ENCODE measurements at places on chromosomes 2 and 18.

DNA sequence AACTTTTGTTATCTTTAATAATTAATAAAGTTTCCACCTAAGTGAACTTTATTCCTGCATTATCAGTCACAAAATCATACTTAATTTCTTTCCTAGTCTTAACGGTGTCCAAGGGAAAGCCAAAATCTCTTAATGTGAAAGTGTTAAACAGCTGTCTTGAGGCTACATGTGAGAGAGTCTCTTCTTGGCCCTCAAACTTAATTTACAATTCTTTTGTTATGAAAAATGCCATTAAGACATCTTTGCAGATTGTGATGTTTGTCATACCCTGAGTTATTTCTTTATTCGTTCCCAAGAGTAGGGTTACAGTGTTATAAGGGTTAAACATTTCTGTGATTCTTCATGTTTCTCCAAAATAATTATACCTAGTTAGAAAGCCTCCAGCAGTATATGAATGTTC lies 64.6 kb downstream of the ANKRD12 start:
- no peak for DNase-seq

DNA sequence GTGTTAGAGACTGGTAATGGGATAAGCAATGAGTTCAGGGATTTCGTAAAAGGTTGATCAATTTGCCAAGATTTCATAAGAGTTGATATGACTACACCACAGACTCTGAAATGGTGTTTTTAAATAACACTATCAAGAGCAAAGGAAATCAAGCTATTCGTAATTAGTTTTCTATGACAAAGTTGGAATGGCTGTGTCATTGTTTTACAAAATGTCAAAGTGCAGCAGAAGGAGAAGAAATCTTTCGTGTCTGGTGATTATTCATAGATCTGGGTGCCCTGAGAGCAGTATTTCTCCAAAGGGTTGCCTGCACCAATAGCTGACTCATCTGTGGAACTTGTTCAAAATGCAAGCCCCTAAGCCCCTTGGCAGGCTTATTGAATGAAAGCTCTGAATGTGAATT lies 70.1 kb downstream of the NABP1 start:
- DNase-seq = no peak

GRCh38 chr2:202782940-202783558 lies 88.5 kb downstream of the ICA1L start:
- DNase-seq = no peak

DNA sequence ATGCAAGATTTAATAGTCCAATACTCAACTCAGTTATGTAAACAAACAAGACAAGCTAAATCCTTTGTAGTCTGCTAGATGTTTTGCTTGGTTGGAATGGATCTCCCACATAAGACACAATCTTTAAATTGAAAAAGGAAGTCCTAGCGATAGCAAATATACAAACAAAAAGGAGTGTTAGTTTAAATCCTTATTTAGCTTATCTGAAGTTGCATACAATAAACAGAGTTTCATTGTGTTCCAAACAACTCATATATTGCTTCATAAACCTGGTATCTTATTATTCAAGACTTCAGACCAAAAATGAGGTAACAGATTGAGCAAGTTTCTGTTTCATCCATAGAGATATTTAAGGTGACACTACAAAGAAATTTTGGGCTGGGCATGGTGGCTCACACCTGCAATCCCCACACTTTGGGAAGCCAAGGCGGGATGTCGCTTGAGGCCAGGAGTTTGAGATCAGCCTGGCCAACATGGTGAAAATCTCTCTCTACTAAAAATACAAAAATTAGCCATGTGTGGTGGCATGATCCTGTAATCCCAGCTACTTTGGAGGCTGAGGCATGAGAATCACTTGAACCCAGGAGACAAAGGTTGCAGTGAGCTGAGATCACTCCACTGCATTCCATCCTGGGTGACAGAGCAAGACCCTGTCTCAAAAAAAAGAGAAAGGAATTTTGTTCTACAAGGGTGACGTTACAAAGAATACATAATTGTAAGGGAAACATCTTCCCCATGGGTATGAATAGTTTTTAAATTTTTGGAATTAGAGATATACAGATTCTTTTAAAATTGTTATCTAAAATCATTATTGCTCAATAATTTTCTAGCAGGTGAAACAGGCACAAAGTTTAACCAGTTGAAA lies 150.5 kb upstream of the L3MBTL4 start:
- no peak for DNase-seq

- DNase-seq = no peak
Measured at GRCh38 chr2:160602073-160602472, 108.5 kb upstream of the RBMS1 start.

GRCh38 chr2:86225581-86225980 lies 26.3 kb downstream of the MRPL35 start:
- DNase-seq = peak; percentile 71

GRCh38 chr2:119744335-119744939 lies 15.3 kb upstream of the PTPN4 start:
- no peak for DNase-seq

- DNase-seq = no peak
Measured at GRCh38 chr18:79394534-79395307, 1.0 kb upstream of the NFATC1 start.

DNA sequence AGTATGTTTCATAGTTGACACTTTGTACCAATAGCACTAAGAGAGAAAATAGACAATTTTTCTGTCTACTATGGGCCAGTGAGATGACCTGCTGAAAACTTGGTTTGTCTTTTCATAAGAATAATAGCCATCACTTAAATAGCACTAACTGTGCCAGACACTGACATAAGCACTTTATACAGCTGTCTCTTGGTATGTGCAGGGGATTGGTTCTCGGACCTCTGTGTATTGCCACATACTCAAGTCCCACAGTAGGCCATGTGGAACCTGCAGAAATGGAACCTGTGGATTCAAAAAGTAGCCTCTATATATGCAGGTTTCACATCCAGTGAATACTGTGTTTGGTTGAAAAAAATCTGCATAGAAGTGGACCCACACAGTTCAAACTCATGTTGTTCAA lies 126.7 kb downstream of the XRCC5 start:
- no peak for DNase-seq

GRCh38 chr2:60992985-60993392 lies 24.5 kb upstream of the PEX13 start:
- DNase-seq = peak; percentile 24

GRCh38 chr18:69887256-69887655 lies 60.4 kb downstream of the CD226 start:
- DNase-seq = no peak

DNA sequence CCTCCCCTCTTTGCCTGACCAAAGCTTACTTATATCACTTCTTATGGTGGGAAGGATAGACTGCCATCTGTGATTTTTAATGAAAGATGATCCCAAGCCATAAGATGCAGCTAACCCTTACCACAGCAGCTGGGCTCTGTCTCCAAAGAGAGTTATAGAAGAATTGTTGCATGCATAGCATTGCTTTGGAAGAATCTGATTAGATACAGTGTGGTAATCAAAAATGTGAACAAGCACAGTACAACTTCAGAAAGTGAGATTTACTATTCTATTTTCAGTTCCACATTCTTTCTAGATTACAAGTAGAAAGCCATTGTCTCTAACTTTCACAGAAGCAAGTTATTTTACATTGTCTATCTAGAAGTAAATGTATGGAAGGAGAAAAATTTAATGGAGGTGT lies 129.0 kb upstream of the ACVR2A start:
- no peak for DNase-seq

GRCh38 chr2:208978946-208979345 lies 444.9 kb upstream of the MAP2 start:
- no peak for DNase-seq

- no peak for DNase-seq
Measured at GRCh38 chr2:98847853-98848252, 88.2 kb downstream of the CRACDL start.

DNA sequence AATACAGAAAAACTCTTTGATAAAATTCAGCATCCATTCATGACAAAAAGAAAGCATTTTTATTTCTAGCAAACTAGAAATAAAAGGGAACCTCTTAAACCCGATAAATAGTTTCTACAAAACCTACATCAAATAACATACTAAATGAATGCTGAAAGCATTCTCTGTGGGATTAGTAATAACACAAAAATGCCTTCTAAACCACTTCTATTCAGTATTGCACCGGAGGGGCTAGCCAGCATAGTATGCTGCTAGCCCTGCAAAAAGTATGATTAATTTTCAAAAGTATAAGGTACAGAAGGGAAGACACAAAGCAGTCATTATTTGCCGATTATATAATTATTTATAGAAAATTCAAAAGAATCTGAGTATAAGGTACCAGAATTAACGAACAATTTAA lies 145.2 kb downstream of the DTNB start:
- DNase-seq = no peak

DNA sequence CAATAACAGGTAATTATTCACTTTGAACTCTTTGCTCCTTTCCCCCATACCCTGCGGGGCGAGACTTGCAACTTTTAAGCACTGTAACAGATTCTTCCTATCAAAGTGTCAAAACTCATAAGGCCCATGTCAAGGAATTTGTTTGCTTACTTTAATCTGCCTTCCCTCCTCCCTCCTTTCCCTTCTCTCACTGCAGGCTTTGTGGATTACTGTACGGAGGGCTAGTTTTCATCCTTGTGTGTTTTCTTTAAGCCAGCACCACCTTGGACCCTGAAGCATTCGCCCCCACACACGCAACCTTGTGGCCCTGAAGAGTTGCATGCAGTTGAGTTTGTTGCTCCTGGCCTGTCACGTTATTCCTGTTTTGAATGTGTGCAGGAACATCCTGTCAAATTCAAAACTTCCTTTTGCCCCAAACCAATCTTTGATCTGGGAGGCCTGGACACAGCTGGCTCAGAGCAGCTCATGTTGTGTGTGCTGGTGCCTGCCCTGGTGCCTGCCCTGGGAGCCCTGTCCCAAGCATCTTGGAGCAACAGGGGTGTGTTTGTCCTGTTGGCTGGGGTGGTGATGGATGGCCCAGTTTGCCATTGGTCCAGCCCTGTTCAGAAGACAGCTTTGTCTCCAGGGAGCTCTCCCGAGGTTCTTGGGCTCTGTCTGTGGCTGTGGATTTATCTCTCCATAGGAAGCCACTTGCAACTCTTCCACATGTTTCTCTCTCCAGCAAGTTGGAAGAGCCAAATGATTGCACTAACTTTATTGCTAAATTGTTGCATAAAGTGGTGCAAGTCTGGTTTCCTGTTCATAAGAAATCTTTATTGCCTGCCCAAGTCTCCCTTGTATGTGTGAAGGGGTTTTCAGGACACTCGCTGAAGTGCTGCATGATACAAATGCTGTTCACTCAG lies 199.6 kb downstream of the VAPA start:
- no peak for DNase-seq

DNA sequence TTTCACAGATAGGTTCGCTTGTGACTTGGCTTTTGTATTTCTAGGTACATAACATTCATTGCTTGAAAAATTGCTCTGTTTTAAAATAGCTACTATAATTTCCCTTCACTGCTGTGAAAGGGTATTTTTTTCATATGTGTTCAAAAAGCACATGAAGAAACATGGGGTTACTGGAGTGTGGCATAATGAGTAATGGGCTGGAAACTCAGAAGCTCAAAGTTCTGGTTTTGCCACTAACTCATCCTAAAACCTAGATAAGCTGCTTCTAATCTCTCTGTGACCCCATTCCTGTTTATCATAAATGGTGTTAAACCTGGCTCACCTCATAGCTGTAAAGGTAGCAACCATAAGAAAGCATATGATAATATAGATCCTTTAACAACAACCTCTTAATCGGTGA lies 319.3 kb downstream of the PTPRM start:
- DNase-seq = no peak

- no peak for DNase-seq
Measured at GRCh38 chr2:11237122-11237521, 81.9 kb downstream of the SLC66A3 start.

DNA sequence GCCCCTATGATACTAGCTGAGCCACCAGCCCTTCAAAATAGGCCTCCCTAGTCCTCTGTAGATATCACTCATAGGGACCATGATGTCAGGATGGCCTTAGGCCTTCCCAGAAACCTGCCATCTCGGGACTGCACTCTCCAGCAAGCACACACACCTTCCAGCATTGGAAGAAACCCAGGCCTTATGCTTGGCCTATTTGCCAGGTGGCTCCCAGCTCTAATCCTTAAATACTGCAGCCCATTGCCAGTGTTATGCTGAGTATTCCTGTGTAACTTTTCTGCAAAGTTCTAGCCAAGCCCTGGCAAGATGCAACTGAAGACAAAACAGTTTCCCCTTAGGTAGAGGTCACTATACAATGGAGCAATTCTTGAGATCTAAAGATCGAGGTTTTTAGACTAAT lies 316.5 kb downstream of the SETBP1 start:
- no peak for DNase-seq

- no peak for DNase-seq
Measured at GRCh38 chr2:17683981-17684380, 69.6 kb downstream of the SMC6 start.

DNA sequence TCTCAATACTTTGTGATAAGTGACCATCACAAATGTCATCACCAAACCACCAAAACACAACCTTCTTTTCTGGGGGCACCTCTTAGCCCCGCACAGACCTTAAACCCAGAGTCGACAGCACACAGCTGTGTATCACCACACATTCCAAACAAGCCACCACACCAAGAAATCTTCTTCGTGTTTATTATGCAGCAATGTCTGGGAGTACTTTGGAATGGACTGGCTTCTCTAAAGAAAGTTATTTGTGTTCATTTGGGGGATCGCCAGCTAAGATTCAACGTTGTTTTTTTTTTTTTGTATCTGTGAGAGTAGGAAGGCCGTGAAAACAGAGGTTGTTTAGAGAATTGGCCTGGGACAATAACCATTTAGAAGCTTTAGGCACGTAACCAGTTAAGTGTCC lies 1.1 kb upstream of the MTA3 start:
- peak; percentile 3 for DNase-seq
